Activated naive CD4-positive, alpha-beta T cell treated with anti-CD3 and anti-CD28 coated beads for 36 hours (primary cell): ENCODE measurements at places on chromosomes 1 and 21. TPM values are rescaled to one million over a fixed set of nuclear protein-coding genes. Genes with fewer than 3 reads are reported as not detected.

DNA sequence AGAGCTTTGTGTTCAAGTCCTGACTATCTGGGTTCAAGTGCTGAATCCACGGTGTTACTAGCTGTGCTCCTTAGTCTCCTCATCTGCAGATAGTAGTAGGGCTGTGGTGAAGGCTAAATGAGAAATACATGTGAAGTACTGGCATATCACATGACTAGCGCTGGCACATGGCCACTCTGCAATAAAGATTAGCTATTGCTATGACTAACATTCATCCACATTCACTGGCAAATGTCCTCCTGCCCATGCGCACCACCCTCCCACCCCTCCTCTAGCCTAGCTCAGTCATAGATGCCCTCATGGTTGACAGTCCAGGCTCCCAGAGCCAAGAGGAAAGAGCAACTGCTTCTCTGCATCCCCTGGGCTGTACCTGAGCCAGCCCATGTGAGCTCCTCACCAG, 8.5 kb upstream of the COL8A2 start:
- DNase-seq: no peak

DNA sequence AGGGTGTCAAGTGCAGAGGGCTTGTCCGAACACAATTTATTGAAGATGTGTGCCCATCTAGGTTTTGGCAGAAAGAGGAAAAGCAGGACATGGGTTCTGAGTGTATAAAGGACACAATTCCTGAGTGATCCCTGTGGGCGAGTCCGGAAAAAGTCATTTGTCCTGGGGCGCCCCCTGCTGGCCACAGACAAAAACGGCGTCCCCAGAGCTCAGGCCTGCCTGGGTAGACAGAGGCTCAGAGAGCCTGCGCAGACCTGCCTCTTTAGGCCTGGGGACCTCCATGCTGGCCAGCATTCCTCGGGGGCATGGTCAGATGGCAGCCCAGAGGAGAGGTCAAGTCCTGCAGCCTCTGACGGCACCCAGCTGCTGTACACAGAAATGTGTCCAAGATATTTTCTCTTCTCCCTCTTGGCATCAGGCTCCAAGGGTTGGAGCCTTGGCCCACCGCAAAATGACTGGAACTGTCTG, 65.5 kb upstream of the LRP8 start:
- peak; percentile 75 for DNase-seq

- DNase-seq: no peak
These were observed 130.2 kb upstream of the CSF3R start for GRCh38 chr1:36612881-36613280.

- no peak for DNase-seq
These were observed 89.3 kb downstream of the ZNF648 start for GRCh38 chr1:181972256-181972655.

DNA sequence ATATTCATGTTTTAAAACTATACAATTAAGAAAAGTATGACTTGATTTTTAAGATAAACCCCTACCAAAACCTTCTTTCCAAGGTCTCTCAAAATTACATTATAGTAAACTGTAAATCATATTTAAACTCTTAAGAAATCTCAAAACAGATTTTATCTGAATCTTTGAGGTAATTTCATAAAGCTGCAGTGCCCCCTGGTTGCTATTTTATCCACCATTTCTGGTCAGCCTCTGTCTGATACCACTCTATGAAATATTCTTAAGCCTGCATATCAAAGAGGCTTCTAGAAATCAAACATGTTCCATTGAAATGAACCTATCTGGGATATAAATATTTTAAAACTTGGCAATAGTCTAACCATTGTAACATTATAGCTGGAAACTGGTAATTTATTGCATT, 317.3 kb downstream of the COL11A1 start:
- DNase-seq: peak; percentile 4

DNA sequence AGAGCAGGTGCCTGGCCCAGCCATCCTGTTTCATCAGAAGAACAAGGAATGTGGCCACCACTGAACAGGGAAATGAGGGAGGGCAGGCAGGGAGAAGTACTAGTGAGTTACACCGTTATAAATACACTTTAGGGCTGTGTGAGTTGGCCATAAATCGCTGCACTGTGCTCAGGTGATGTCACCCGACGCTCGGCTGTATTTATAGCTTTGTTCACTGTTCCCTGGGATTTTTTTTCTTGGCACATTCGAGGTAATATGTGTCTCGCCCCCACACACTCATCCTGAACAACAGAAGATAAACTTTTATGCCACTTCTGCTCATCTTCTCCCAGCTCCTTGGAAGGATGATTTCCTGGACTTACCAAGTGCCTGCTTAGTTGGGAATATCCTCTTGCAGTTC, 9.0 kb upstream of the KIRREL1 start:
- no peak for DNase-seq

GRCh38 chr21:44485796-44486195, 30.5 kb downstream of the LRRC3 start:
- no peak for DNase-seq

DNA sequence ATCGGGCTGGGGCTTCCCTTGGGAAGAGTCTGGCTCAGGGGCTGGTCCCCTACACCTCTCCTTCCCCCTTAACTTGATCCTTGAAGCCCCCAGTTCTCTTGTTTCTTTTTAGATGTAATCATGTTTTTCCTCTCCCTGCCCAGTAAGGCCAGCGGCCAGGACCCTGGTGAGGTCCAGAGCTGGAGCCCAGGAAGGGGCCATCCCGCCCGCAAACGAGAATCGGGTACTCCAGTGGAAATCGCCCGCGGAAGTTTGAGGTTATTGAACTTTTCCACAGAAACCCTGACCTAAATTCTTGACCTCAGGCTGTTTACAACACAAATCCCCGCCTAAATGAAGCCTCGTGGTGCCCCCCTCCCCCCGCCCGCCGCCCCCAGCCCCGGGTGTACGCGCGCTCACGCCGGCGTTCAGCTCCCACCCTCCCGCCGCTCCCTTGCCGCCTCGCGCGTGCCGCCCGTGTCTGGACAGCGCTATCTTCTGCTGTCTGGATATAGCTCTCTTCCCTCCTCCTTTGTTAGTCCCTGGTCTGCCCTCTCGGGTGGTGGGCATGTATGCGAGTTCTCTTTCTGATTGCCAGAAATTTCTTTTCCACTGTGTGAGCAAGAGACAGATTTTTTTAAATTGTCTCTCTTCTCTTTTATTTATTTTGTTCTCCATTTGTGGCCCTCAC, 165.9 kb upstream of the CACNA1E start:
- DNase-seq: peak; percentile 17

Gene FAM110D
- total RNA-seq: not detected

Gene SLAMF1
- 101 TPM for total RNA-seq

Gene AVPR1B
- total RNA-seq: not detected
